ENCODE measurements at places on chromosomes 1 and 21.

DNA sequence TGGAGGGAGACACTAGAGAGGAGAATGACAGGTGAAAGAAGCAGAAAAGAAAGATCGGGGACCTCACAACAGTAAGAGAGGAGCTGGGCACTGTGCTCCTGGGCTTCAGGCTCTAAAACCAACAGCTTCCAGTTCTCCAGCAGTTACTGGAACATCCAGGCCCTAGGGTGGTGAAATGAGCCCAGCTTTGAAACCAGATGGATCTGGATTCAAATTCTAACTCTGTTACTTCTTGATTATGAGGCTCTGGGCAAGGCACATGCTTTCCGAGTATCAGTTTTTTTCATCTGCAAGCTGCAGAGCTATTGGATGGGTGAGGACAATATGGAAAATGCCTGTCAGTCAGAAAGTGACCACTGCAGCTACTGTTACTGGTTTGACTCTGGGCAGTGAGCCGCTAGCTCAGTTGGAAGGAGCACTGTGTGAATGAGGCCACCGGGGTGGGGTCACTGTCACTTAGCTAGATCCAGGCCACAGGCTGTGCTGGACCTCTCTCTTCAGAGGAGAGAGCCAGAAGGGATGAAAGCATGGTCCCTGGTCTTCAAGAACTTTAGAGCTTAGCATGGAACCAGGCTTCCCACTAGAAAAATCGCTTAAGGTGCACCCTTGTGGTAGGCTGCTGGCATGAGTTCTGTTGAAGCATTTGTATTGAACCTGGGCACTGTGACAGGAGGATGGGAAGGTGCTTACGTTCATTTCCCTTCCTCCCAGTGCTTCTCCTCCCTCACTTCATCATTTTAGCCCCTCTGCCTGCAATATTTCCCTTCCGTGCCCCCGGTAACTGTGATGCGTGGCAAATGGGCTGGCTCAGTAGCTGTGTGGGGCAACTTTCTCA is 12.2 kb downstream of the PLEKHO1 start:
- no peak for DNase-seq

DNA sequence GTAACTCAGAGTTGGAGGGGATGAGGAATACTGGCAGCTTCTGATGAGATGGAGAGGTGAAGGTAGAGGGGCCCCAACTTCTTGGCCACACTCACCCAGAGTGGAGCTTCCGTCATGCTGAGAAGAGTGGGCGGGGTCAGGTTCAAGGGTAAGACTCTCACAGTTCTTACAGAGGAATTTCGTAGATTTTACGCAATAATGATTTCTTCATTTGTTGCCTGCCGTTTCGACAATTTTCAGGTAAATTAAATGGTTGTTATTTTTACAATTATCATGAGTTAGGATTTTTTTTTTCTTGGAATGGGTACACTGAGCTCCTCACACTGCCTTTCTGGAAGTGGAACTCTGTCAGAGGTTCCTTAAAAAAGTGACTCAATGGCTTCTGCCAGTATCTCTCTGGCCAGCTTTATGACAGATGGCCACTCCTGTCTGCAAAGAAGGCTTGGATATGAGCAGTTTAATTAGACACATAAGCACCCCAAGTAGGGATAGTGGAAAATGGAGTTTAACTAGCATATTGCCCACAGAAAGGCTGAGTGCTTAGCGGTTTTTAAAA is 13.8 kb upstream of the NLRP3 start:
- DNase-seq, result no peak

- no peak for DNase-seq
Observed at GRCh38 chr1:220226752-220227151, 45.5 kb downstream of the RAB3GAP2 start.

DNA sequence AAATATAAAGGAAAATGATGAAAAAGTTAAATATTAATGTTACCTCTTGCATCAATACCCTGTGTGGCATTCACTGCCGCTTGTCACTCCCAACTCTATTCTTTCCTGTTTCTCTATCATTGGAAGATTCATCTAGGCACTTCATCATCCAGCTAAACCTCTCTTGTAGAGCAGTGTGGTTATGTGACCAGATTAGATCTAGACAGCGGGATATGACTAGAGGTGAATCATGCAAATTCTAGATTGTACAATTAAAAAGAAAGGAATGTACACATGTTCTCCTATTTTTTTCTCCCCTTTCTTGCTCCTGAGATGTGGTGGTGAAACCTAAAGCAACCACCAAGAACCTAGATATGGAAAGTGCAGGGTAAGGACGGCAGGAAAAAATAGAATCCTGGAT is 174.1 kb downstream of the LBR start:
- no peak for DNase-seq

GRCh38 chr1:36608272-36608671 is 125.6 kb upstream of the CSF3R start:
- no peak for DNase-seq

DNA sequence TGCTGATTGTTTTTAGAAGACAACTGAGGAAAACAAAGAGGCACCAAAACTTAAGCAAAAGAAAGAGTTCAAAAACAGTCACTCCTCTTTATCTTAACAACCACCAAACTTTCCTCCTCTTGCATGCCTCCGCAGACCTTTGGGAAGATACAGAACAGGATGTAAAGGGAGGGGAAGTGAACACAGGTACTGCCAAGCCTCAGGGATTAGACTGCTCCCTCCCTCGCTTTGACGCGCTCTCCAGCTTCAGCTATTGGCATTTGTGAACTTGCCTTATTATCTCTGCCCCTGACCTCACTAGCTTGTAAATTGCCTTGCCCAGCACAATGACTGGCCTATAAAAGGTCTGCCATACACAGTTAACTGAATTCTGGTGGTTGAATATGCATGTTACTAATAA is 4.8 kb upstream of the SRP9 start:
- DNase-seq, result no peak

GRCh38 chr1:211135342-211135950 is 1.5 kb upstream of the KCNH1 start:
- no peak for DNase-seq

GRCh38 chr1:66623812-66624211 is 89.9 kb downstream of the SGIP1 start:
- no peak for DNase-seq

GRCh38 chr1:181152892-181153633 is 64.6 kb downstream of the IER5 start:
- DNase-seq, result no peak

DNA sequence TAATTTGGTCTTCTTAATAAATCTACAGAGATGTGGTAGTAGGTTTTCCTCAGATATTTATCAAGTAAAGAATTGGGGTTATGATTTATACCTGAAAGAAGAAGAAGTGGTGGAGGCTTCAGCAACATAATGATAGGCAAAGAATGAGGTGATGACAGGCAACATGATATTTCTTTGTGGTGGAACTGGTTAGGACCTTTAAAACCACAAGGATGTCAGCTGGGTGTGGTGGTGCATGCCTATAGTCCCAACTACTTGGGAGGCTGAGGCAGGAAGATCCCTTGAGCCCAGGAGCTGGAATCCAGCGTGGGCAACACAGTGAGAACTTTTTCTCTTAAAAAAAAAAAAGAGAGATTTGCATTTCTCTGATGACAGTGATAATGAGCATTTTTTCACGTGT is 34.1 kb upstream of the COL11A1 start:
- no peak for DNase-seq
